ENCODE measurements at places on chromosomes 12 and 14.

GRCh38 chr12:89029961-89030360, 322.3 kb downstream of the DUSP6 start:
- no peak for DNase-seq

DNA sequence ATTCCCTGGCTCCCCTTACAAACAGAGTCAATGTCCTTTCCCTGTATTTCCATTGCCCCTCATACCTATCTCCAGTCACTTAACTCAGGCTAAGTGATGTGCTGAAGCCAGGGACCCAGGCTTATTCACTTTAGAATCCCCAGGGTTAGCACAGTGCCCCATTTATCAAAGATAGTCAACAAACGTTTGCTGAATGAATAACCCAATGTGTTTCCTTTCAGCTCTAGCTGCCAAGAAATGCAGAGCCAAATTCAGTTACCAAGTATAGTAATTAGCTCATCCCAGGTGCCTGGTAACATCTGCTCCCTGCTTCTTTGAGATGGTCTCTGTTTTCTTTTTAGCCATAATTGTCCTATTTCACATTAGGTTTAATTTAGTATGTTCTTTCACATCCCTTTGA, 189.5 kb downstream of the PHLDA1 start:
- DNase-seq: peak; percentile 38

DNA sequence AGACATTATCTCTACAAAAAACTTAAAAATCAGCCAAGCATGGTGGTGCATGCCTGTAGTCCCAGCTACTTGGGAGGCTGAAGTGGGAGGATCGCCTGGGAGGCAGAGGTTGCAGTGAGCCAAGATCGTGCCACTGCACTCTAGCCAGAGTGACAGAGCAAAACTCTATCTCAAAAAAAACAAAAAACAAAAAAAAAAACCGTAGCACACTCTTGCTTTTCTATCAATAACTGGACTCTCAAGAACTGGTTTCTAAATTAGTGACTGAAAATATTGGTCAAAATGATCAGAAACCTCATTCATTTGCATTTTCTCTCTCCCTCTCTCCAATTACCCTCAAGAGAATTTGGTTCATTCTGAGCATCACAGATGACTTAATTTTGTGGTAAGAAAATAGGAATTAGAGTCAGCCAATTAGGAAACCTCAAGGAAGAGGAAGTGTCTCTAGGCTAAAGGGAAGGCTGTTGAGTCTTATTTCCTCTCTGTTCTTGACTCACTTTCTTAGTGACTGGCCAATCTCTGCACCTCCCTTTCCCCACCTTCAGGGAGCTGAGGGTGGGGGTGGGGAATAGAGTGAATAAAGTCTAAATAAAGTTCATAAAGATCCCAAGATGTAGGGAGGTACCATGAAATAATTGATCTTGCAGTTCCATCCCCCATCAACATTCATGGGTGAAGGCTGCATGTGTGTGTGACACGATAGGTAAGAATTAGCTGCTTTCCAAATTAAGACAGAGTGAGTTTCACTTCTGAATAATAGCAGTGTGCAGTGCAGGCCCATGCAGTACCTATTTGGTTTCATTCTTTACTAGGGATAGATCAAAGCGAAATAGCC, 6.8 kb upstream of the PSMA6 start:
- DNase-seq: no peak

- DNase-seq: no peak
These were observed 84.1 kb upstream of the TMTC1 start for GRCh38 chr12:29867823-29868222.

Measured in DMS 273 treated with DMSO at 0.1 percent for 48 hours (cell line).